ENCODE measurements at places on chromosomes 5 and 9.

DNA sequence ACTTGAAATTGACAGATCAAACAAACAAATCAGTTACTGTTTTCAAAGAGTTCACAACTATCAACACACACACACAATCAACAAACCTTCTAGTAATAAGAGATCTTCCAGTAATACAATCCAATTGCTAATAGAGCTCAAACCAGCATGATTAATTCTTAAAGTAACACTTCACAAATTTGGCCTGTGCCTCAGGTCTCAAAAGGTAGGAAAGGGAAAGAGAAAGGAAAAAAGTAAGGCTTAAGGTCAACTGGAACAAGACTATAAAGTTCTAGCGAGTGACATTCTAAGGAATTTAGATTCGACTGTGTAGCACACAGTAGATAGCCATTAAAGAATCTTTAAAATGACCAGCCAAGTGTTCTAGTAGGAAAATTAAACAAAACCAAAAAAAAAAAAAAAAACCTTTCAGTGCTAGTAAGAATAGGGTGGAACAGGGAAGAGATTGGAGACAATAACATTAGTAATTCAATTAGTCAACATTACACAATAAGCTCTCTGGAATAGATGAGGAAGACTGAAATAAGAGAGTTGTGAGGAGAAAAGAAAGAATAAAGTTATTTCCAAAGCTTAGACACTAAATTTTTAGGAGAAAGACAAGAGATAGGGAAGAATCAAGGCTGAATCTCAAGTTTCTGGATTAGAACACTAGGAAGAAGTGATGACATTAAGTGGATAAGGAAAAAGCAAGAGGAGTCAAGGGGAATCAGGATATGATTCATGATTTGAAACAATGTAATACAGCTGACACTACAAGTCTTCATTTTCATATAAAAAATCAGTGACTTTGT, 86.1 kb downstream of the FBXL17 start:
- DNase-seq, result no peak

DNA sequence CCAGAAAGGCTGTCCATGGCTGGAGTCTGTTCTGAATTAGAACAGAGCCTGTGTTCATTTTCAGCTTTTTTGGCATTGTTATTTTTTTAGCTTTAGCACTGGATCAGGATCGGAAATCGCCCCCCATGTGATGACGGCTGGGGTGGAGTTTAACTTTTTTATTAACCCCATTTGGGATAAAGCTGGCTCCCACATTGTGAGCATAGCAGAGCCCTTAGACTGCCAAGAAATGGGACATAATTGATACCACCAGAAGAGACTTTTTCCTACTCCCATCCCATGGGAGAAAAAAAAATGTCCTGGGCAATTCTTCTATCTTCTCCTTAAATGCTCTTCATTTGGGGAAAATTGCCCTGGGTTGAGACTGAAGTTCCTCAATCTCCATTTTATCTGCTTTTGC, 52.4 kb downstream of the SLIT3 start:
- DNase-seq, result no peak

GRCh38 chr9:2767800-2768677, 50.7 kb downstream of the KCNV2 start:
- DNase-seq, result no peak

GRCh38 chr9:75532233-75533050, 358.0 kb upstream of the PCSK5 start:
- no peak for DNase-seq

DNA sequence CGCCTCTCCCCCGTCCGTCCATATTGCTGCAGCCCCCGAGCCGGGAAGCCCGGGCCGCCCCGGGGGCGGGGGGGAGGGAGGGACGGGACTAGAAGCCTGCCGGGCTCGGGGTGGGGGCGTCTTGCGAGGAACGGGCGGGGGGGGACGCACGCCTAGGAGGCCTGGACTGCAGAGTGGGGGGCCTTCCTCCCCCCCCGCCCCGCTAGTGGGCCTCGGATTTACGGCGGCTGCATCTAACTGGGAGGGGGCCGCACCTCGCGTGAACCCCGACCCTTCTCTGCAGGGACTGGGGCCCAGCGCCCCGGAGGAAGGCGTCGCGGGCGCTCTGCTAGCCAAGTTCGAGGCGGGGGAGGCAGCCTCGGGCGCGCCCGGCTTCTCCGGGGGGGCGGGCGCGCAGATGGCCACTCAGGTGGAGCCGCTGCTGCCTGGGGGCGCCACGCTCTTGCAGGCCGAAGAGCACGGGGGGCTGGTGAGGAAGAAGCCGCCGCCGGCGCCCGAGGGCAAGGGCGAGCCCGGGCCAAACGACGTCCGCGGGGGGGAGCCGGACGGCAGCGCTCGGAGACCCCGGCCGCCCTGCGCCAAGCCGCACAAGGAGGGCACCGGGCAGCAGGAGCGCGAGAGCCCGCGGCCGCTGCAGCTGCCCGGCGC, at the start of gene LARP1:
LARP1 (plus strand) TSS at position 17 of the 648 bp plus-strand sequence; CDS start at position 398, 381 bp downstream.
- no peak for DNase-seq

DNA sequence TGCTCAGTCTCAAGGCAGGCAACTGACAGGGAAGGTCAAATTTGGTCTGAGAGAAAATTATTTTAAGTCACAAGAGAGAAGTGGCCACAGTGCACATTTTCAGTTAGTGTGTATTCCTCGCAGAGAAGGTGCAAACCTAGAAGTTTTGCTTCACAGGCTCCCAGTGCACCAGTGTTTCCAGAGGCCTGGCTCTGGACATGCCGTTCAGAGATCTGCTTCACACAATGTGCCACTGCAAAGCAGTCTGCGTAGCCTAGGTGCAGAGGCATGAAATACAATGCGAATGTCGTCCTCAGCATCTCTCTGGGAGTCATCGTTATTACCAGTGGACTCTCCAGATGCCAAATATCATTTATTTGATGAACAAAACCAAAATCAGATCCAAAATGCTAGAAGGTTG, 147.8 kb downstream of the MAPKAP1 start:
- no peak for DNase-seq

- DNase-seq, result no peak
Observed at GRCh38 chr5:1525624-1526189, 1.9 kb upstream of the LPCAT1 start.

- DNase-seq, result no peak
Observed at GRCh38 chr5:310941-311434, 10.5 kb upstream of the AHRR start.

DNA sequence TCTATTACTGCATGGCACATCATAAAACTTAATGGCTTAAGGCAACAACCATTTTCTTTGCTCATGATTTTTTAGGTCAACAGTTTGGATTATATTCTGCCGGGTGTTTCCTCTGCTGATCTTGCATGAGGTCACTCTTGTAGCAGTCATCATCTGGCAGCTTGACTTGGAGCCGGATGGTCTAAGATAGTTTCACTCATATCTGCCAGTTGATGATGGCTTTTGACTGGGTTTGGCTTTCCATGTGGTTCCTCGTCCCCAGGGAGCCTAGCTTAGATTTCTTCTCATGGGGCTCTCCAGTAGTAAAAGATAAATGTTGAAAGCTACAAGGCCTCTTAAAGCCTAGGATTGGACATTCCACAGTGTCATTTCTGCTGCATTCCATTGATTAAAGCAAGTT, 27.4 kb downstream of the LNPEP start:
- no peak for DNase-seq

DNA sequence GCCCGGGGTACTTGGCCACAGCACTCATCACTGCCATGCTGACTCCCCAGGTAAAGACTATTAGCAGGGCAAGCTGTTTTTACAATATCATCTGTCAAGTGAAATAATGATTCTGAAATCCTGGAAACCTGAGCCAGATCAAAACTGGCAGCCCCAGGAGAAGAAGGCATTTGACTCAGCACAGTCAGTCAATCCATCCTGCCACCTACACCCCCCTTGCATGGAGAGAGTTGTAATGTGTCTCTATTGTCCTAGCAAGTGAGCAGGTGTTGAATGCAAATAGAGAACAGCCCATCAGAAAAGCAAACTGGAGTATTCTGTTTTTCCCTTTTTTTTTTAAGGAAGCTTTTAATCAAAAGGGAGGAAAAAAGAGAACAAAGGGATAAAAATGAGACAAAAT, 291.2 kb downstream of the BRINP1 start:
- DNase-seq, result no peak

GRCh38 chr5:174292348-174292747, 246.8 kb downstream of the NSG2 start:
- DNase-seq, result no peak

DNA sequence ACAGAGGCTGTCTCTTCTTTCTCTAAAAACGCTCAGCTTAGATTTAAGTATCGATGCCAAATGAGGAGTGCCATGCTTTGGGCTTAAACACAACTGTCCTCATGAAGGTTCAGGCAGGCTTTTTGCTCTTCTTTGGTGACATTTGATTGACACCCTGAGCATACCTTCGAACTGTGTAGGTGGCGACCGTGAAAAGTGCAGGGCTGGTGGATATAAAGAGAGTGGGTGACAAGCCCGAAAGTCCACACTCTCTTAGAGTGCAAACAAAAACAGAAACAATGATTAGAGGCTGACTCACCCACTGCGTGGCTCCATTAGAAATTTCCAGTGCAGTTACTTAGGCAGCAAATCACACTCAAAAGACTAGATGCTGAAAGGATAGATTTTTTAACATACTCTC, 141.7 kb downstream of the SYK start:
- no peak for DNase-seq

DNA sequence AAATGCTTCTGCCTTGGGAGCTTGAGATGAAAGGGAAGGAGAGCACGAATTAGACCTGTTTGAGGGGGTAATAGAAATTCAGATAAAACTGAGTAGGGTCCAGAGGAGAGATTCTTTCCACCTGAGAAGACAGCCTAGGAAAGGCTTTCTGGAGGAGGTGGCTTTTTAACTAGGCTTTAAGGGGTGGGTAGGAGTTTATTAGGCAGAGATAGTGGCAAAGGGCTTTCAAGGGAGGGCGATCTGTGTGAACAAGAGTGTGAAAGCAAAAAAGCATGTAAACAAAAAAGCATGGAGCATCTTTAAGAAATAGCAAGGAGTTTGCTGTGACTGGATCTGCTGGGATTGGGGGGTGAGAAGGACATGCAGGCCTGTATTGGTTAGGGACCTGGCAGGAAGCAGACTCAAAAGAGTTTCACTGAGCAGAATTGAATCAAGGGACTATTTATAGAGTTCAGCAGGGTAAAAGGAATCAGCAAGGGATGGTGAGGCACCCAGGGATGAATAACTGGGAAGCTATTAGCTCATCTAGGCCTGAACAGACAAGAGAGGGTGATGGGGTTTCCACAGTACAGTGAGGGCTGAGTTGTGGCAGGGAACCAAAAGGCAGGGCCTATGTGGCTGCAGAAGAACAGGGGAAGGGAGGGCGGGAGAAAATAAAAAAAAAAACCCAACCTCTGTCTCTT, 18.8 kb downstream of the SLC1A1 start:
- no peak for DNase-seq

GRCh38 chr5:79612667-79613198, 492 bp downstream of the TENT2 start:
- DNase-seq, result no peak

DNA sequence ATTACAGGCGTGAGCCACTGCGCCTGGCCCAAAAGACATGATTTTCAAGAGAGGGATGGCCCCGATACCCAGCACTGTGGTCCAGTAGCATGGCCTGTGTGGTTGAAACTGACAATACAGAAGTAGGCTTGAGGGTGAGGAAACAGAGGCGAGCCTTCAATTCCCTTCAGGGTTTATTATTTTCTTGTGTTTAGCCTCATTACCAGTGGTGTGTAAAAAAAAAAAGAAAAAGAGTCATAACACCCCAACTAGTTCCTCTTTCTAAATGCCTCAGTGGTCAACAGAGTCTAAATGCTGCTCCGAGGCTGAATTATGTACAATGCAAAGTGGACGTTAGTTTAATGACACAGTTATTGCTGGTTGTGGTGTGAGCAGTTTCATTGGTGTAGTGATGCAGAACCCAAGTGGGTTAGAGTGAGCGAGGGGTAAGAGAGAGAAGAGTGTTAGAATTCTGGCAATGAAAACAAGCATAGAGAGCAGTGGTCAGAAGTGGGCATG, 58.8 kb downstream of the SNX30 start:
- no peak for DNase-seq

DNA sequence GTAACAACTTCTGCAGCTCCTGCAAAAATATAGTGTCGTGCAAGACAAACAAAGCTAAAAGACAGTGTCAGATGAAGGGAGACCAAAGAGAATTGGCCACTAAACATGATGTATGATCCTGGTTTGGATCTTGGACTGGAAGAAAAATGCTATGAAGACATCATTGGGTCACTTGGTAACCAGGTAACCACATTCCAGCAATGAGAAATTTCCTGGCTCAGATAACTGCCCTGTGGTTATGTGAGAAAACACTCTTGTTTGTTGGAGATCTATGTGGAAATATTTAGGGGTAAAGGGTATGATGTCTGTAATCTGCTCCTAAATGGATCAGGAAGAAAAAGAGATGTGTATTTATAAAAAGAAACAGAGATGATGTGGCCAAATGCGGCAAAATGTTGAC, 45.5 kb upstream of the ANKRD33B start:
- DNase-seq, result no peak

- no peak for DNase-seq
Observed at GRCh38 chr9:19481971-19482404, 73.2 kb downstream of the ACER2 start.

DNA sequence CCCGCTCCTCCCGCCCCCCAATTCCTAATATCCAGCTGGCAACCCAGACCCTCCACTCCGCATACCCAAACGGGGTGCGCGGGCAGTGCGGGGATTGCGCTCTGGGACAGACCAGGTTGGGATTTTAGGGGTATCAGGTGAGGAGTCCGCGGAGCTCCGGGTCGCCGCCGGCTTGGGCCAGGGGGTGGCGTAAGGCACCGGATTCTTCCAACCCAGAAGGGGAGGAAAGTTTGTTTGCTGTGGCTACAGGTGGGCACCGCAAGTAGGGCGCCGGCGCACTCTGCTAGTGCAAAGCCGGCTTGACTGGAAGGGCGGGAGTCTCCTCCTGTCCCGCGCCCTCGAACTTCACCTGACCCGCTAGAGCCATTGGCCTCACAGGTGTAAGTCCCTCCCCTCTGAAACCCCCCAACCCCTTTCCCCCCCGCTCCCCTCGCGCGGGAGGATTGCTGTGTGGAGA, 709 bp downstream of the IQGAP2 start:
- DNase-seq, result peak; percentile 24

DNA sequence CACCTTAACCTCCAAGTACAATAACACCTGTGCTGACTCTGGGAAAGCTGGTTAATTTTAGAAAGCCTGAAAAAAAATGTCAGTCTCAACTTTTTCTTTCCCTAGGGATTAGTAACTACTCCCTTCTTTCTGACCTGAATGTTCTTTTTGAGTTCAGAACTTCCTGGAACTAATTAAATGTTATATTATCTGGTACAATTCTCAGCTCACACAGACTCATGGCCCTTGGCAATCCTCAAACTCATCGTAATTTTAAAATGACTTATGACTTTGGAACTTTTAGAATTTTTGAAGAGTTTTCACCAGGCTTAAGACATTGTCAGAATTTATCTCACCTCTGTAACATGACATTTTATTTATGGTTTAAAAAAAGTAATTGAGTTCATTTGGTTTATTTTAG, 315.0 kb downstream of the FER start:
- no peak for DNase-seq

- DNase-seq, result no peak
Observed at GRCh38 chr9:80957801-80958200, 731.5 kb downstream of the TLE1 start.
